ENCODE measurements at places on chromosomes 3 and 15.

DNA sequence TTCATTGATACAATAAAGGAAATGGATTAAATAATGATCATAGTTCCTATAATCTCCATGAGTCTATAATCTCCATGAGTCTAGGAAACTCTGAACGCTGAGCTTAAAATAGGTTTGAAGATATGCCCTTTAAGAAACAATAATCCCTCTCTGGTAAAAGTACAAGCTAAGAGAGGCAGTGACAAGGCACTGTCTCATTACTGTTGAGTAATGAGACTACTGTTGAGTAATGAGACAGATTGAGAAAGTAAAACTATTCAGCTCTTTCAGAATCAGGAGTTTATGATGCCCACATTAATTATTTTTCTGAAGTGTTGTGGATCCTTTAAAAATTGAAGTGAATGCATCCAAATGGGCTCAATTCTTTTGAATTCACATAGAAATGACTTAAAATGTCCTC is 235.5 kb upstream of the THRB start:
- no peak for DNase-seq

DNA sequence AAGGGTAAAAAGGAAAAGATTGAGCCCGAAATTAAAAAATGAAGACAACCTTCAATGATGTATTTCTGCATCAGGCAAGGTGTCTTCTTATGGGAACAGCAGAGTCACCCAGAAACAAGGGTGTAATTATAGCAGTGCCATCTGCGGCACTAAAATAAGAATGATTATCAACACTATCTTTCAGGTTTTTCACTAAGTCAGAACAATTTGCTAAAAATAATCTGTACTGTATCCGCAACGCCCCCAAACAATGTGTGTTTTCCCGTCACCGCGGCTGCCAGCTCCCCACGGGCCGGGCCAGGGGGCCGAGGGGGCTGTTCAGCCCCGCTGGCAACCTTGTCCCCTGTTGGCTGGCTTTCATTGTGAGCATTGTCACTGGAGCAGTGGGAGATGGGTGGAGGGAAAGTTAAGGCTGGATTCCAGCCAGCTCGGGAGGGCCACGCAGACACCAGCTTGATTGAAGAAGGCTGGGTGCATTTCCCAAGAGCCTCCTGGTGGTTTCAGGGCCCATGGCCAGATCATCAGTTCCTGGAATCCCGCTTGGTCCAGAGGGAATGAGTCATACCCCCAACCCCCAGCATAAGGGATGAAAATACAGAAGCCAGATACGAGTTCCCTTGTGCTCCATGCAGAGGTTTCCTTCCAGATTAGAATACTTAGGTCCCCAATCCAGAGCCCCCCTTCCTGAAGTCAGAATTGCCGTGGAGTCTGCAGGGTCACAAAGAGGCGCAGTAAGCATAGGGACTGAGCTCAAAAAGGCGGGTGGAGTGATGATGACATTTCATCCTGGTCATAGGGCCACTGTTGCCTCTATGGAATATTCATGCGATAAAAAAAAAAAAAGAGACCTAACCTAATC is 90.2 kb upstream of the KLF13 start:
- peak; percentile 13 for DNase-seq

DNA sequence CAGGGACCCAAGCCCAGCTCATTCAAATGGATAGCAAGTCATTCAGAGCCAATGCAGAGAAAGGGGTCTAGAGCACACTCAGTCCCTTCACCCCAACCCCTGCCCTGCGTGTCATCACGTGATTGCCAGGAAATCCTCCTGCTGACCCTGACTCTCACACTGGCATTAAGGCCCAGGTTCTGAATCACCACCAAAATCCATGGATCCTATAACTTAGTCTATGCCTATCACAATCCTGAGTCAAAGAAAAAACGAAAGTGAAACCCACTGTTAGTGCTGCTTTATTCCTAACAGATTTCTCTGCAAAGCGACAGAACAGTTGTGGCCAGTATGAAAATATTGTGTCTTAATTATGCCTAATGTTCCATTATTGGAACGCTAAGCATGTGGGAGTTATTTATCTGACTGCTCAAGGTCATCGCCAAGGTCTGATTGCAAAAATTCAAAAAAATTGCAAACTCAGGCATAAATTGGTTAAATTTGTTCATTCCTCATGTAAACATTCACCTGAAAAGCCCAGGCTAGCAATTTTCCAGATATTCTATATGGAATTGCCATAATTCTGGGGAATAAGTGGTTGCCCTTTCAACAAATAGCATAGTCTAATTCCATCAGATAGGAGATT is 108.7 kb upstream of the EIF1B start:
- DNase-seq = no peak

GRCh38 chr15:67228286-67228685 is 26.2 kb downstream of the AAGAB start:
- DNase-seq = no peak

- DNase-seq = no peak
Measured at GRCh38 chr3:27990837-27991236, 250.6 kb upstream of the CMC1 start.

All from NCI-H2107 (cell line).